ENCODE measurements at places on chromosomes 3 and 15.
A peak's percentile ranks its signal among the peaks of the same experiment; 100 is the strongest.

- no peak for DNase-seq
These were observed 88.0 kb downstream of the OSBPL10 start for GRCh38 chr3:31892916-31893573.

- no peak for DNase-seq
These were observed 487 bp downstream of the ITIH4 start for GRCh38 chr3:52829906-52830463.

GRCh38 chr3:195549931-195550519 is 6.9 kb upstream of the PPP1R2 start:
- peak; percentile 32 for DNase-seq

DNA sequence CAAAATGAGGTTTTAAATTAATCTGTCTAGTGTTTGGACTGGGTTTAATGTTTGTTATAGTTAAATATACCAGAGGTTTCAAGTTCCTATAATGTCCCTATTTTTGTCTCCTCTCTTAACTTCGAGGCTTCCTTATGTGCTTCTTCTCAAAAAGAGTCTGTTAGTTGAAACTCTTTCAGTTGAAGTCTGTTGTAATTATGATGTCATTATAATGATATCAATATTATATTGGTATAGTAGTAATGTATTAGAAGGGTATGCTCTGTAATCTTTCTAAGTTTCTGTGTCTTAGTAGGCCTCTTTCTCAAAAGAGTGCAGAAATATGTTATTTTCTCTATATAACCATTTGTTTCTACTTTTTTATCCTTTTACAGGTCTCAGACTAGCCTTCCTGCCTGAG is 1148.0 kb downstream of the NSUN3 start:
- no peak for DNase-seq

GRCh38 chr3:179269152-179269707 is 18.3 kb upstream of the KCNMB3 start:
- no peak for DNase-seq

DNA sequence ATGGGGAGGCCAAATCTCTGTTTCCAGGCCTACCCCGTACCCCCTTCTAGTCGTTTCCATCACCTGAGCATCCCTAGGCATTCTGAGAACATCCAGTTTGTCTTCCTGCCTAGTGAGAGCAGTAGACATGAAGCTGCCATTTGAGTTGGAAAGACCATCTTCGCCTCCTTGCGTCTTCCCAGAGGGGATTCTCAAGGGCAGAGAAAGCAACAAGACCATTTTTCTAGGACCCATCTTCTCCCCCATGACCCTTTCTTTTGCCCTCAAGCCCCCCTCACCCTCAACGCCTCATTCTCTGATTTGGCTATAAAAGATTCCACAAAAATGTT is 148.7 kb upstream of the BHLHE40 start:
- no peak for DNase-seq

DNA sequence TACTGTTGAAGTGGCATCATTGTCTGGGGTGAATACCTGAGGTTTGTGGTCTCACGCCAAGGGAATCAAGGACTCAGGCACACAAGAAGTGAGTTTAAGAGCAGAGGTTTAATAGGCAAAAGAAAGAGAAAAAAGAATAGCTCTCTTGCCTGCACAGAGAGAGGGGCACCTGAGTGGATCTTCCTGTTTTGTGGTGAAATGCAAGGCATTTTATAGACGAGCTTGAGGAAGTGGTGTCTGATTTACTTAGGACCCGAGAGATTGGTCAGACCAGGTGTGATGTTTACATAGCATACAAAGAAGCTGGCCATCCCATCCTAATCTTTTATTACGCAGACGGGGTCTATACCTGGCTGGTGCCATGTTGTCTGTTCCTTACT is 13.2 kb downstream of the CCR5 start:
- DNase-seq: no peak

DNA sequence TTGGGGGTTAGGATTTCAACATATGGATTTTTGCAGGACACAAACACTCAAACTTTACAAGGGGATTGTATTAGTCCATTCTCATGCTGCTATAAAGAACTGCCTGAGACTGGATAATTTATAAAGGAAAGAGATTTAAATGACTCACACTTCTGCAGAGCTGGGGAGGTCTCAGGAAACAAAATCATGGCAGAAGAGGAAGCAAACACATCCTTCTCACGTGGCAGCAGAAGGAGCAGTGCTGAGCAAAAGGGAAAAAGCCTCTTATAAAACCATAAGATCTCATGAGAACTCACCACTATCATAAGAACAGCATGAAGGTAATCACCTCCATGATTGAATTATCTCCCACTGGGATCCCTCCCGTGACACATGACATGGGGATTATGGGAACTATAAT is 1183.1 kb downstream of the ZPLD1 start:
- DNase-seq: no peak

DNA sequence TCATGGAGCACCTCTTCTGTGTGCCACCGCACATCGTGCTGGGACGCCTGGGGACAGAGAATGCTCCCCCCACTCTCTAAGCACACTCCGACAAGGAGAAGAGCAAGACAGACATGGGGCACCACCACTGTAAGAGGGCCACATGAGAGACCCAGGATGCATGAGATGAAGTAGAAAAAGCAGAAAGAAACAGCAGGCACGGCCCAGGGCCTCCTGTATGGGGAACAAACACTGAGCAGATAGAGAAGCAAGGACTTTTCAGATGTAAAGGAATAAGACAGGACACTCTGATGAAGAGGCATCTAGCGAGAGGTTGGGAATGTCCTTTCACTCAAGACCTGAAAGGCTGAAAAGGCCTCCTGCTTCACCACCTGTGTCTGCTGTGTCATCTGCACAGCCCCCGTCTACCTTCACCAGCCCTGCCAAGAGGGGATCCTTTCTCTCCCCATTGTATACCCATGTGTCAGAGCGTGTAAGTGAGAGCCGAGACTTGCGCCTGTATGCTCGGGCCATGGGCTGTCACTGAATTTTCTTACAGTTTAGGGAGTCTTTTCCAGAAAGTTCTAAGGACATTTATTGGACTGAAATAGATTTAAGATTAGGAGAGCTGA is 125.6 kb downstream of the LRRK1 start:
- DNase-seq: no peak

DNA sequence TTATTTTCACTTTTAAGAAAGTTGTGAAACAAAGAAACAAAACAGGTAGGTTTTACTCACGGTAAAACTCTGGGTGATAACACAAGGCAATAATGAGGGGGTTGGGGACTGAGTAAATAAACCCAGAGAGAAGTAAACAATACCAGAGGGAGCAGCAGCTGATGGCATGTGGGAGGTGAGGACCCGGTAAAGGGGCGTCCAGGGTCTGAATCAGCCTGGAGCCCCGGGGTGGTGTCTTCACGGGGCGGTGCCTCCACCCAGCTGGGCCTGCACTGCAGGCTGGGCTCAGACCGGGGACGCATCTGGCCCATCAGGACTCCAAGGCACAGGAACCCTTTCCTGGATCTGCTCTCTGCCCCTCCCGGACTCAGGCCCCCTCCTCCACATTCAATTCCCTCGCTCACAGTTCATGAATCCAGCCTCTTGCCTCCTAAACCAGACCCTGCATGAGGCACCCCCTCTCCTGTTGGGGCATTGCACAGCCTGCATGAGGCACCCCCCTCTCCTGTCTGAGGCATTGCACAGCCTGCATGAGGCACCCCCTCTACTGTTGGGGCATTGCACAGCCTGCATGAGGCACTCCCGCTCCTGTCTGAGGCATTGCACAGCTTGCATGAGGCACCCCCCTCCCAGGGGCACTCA is 73.9 kb upstream of the MFGE8 start:
- DNase-seq: no peak

GRCh38 chr15:61256231-61256630 is 27.1 kb upstream of the RORA start:
- DNase-seq: no peak

- DNase-seq: no peak
These were observed 50.3 kb downstream of the LSM3 start for GRCh38 chr3:14228681-14229470.

DNA sequence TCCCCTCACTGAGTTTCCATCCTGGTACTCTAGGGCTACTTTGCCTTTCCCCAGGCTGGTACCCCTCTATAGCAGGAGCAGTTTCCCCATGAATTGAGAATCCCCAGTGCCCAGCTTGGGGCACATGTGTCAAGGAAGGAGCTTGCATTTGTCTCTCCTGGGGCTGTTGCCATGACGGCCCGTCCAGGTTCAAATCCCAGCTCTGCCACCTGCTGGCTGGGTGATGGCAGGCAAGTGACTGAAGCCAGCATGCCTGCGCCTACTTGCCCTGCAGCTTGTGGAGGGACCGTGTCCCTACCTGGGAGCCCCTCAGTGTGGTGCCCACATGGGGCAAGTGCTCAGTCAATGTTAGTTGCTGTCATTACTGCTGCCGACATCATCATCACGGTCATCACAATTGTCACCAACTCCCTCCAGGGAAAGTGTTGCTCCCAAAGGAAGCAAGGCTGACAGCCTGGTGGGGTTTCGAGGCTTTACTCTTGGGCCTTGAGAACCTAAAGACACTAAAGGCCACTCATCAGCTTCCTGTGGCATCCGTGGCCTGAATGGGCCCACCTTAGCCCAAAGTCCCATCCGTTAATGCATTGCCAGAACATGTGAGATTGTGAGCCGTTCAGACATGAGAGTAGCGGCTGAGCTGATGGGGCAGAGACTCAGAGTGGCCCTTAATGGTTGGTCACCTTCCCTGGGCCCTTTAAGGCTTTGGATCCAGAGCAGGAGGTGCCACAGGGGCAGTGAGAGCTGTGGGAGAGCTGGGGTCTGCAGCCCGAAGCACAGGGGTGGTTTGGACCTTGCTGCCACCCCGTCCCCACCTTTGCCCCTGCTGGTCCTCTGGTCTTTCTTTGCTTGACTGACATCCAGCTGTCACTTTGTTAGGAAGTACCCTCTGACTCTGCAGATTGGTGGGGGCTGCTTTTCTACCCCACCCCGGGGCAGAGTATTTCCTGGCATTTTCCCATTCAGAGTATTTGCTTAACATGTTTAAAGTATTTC is 144.4 kb downstream of the DNAJB8 start:
- DNase-seq: no peak

DNA sequence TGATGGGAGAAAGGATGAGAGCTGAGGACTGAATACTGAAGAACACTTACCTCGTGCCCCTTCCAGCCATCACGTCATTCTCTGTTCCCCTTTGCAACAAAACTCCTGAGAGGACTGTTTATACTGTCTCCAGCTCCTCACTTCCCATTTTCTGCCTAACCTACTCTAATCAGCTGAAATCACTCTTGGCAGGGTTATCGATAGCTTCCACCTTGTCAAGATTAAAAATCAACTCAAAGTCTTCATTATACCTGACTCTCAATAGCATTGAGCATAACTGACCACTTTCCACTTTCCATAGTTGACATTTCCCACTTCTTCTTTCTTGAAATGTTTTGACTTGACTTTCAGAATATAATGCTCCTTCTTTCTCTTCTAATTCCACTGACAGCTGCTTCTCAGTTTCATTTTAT is 4.3 kb downstream of the BTBD1 start:
- no peak for DNase-seq

DNA sequence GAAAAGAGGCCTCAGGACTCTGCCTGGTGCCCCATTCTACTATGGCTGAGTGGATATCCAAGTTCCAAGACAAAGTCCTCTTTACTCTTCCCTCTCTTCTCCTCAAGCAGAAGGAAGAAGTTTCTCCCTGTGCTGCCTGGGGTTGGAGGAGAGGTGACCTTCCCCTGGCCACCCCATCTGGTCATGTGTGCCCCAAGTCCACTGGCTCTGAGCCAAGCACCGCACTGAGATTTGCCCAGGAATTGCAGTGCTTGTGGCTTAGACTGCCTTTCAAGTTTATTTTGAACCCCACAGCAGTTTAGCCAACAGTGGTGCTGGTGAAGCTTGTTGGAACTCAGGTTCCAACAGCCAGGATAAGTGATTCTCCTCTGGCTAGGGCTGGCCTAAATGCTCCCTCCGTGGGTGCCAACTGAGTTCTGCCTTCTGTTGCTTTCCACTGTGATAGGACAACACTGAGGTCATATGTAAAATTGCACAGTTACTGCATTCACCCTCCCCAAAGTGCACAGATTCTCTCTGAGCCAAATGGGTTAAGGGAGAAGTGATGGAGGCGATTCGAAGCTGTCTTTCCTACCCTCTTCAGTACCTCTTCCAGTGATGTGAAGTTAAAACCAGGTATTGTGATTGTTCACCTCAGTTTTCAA is 69.9 kb downstream of the TMCO5A start:
- no peak for DNase-seq

DNA sequence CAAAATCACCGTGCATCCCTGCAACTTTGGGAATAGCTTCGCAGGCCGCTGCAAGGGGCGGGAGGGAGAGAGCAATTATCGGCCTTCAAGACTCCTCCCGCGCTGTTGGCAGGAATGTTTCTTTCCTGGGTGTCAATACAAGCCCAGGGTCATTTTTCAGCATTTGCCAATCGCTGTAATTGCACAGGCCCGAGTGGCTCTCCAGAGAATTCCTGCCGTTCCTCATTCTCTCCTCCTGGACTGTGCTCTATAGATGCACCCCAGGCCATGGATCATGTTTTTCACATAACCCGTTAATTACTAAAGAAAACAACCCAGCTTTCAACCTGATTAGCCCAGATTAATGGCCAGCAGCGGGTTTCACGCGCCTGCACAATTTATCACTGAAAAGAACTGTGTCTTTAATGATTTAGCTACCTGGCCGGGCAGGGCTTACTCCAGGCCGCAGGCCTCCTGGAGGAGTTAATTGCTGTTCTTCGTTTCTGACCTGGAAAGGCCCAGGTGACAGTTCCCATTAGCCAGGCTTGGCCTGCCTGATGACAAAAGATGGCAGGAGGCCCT is 144.3 kb downstream of the OPA1 start:
- DNase-seq: no peak

GRCh38 chr3:17151598-17152373 is 267.0 kb downstream of the PLCL2 start:
- peak; percentile 47 for DNase-seq

- no peak for DNase-seq
These were observed 7.7 kb downstream of the SLITRK3 start for GRCh38 chr3:165188452-165188851.

- no peak for DNase-seq
These were observed 28.8 kb downstream of the LIMD1 start for GRCh38 chr3:45623393-45623792.

- no peak for DNase-seq
These were observed 34.5 kb upstream of the INSYN1 start for GRCh38 chr15:73787621-73788020.

- DNase-seq: no peak
These were observed 32.2 kb upstream of the ST8SIA2 start for GRCh38 chr15:92361321-92362000.

- DNase-seq: no peak
These were observed 33.4 kb upstream of the CILP start for GRCh38 chr15:65244638-65245037.

GRCh38 chr3:160012108-160012507 is 23.5 kb downstream of the IL12A start:
- no peak for DNase-seq

GRCh38 chr15:66721501-66721937 is 19.5 kb downstream of the SMAD6 start:
- no peak for DNase-seq

Measured in stimulated activated CD8-positive, alpha-beta memory T cell treated with anti-CD3 and anti-CD28 coated beads, Interleukin-15, amount 100 ng/mL, for 24 hours (primary cell).